ENCODE measurements at places on chromosomes 4 and X. TPM values are rescaled to one million over a fixed set of nuclear protein-coding genes. Genes with fewer than 3 reads are reported as not detected.

GRCh38 chr4:175536852-175537453, 275.1 kb downstream of the GPM6A start:
- peak; percentile 62 for DNase-seq

Gene PRR32
- total RNA-seq = not detected

Gene PRSS12
- total RNA-seq = 62.2 TPM

- no peak for DNase-seq
Measured at GRCh38 chr4:170306208-170306607, 216.5 kb upstream of the AADAT start.

Gene SPANXA1
- total RNA-seq = not detected

Gene HELT
- not detected for total RNA-seq

Gene KLHL5
- total RNA-seq = 134 TPM

DNA sequence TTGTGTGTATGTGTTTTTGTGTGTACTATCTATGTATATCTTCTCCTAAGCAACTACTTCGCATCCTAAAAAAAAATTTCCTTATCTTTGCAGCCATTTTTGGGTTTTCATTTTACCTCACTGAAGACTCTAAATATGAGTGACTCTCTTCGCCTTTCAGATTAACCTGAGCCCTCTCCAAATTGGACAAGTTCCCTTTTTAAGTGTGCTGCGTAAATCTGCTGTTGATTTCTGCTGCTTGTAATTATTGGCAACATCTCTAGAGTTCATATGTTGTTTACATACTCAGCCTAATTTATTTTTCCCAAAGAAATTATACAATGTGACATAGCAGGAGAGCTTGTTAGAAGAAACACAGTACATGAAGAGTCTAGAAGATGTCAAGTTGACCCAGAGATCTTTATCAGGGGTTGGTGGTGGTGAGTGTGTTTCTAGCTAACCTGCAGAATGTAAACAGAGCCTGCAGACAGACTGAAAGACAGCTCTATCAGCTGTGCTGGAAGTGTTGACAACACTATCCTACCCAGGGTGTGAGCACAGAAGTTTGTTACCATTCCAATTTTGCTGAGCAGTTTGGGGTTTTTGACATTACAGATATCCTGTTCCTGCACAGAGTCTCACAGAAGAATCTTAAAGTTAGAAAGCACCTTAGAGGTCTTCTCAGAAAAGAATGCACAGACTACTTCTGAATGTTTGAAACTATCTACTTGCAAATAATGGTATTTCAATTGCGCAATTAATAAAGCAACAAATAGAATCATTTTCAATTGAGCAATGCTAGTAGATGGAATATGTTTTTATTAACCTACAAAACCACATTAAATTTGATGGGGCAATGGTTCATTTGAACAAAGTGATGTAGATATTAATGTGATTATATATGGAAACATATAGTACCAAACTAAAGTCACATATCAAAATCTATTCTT, 12.5 kb downstream of the SOX3 start:
- DNase-seq = no peak

DNA sequence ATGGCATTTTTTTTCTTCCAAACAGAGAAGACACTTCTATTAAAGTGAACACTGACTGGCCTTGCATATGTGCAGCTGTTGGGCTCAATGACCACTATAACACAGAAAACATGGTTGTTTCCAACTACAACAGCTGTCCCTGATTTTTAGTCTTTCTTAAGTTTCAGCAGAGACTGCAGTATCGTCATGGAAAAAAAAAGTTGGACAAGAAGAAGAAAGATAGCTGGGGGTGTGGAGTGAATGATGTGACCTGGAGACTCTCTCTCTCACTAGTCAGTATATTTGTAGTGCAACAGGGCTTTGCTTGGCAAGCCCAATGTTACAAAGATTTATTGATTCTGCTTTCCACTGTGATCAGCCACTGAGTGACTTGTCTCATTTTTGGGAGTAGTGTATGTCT, 29.5 kb upstream of the C4orf54 start:
- no peak for DNase-seq

Gene BEND2
- total RNA-seq = not detected

Gene ZAR1
- not detected for total RNA-seq

DNA sequence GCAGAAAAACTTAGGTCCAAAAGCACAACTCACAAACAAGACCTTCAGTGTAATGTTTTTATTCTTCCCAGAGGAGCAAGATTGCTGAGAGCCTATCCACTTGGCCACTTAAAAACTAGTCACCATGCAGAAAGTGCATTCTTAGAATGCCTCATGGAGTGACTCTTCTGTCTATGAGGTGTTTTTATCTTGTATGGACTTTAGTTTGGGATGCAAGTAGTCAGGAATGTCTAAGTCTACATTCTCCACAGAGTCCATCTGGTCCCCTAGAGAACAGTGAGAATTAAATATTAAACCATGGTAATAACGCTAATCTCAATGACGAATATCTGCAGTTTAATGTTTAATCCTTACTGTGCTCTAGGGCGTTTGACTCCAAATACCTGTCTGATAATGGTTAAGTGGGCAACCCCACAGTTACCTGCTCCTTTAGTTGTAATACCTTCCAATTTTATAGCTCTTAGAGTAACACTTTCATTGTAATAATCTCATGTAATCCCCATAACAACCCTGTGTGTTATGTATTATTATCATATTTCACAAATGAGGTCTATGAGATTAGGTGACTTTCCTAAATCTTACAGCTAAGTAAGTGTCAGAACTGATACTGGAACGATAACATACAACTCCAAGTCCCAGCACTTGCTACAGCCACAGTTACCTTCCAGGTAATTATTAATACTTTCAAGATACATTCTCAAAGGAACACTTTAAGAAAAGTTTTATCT, 235.6 kb upstream of the JADE1 start:
- DNase-seq = peak; percentile 91

Gene BEX1
- total RNA-seq = 0.18 TPM

DNA sequence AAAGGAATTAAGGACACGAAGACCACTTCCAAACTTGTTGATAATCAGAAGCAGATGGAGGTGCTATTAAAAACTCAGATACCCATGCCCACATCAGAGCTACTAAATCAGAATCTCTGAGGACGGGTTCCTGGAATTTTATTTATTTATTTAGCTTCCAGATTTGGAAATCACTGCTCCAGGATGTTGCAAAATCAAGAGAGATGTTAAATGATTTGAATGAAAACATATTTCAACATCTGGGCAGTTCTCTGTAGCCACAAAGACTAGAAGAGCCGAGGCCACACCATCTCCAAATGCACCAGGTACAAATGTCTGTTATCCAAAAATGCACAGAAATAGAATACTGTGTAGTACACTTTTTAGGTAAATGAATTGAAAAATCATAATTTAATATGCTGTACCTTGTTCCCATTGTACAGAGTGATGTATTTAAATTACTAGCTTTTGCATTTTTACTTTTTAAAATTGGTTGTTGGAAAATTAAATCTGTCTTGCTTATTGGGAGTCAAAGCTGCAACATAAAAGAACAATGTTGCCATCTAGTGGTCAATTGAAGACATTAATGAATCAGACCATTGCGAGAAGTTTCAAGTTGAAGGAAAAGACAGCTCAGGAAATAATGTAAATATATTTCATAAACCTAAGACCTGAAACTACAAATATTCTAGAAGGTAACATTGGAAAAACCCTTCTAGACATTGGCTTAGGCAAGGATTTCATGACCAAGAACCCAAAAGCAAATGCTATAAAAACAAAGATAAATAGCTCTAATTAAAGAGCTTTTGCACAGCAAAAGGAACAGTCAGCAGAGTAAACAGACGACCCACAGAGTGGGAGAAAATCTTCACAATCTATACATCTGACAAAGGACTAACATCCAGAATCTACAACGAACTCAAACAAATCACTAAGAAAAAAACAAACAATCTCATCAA, 151.3 kb upstream of the TTC29 start:
- DNase-seq = peak; percentile 69

Gene ARHGAP24
- total RNA-seq = 24.0 TPM

GRCh38 chrX:74923942-74924448, 1.3 kb downstream of the NEXMIF start:
- DNase-seq = no peak

DNA sequence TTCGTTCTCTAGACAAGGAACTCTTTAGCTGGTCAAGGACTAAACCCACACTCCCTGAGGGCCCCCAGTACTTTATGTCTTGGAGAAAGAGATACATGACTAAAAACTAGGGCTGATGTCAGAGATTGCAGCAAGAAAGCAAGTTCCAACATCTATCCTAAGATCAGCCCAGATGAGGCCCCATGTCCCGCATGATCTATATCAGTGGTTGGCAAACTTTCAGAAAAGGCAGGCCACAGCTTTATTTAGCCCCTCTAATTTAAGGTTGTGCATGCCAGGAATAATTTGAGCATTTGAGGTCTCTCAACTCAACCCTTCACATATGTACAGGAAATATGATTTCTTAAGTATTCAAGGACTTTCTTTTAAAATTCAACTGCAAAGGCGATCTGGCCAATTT, 44.1 kb upstream of the FRMD7 start:
- DNase-seq = no peak

- no peak for DNase-seq
Measured at GRCh38 chrX:48617542-48618340, 20.4 kb downstream of the WDR13 start.

- DNase-seq = no peak
Measured at GRCh38 chr4:109574443-109574850, 14.4 kb downstream of the MCUB start.

GRCh38 chrX:72554448-72555140, 18.0 kb downstream of the HDAC8 start:
- DNase-seq = no peak

GRCh38 chr4:103204111-103204510, 6.0 kb upstream of the CENPE start:
- no peak for DNase-seq

DNA sequence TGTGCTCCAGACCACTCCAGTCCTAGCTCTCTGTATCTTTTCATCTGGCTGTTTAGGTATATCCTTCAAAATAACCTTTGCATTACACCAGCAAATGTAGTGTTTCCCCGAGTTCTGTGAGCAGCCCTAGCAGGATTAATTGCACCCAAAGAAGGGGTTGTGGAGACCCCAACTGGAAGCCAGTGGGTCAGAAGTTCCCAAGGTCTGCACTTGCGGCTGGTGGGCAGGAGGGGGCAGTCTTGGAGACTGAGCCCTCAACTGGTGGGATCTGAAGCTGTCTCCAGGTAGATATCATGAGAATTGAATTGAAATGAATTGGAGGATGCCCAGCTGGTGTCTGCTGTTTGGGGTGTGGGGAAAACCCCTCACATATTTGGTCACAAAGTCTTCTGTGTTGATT, 1485.3 kb upstream of the TENM3 start:
- no peak for DNase-seq

DNA sequence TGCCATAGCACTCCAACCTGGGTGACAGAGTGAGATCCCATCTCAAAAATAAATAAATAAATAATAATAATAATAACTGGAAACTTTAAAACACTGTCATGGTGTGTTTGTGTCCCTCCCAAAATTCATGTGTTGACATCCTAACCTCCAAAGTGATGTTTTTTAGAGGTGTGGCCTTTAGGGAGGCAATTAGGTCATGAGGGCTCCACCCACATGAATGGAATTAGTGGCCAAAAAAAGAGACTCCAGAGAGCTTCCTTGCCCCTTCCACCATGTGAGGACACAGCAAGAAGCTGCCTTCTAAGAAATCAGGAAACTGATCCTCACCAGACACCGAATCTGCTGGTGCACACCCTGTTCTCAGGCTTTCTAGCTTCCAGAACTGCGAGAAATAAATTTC, 23.8 kb upstream of the RAPGEF2 start:
- DNase-seq = no peak

- DNase-seq = peak; percentile 52
Measured at GRCh38 chr4:70651864-70652506, 14.3 kb downstream of the JCHAIN start.

GRCh38 chrX:53743244-53743643, 56.7 kb upstream of the HUWE1 start:
- no peak for DNase-seq

Gene ZDHHC9
- 17.7 TPM for total RNA-seq

Gene KLF8
- total RNA-seq = not detected
